Activated naive CD8-positive, alpha-beta T cell treated with anti-CD3 and anti-CD28 coated beads for 36 hours (primary cell): ENCODE measurements at places on chromosomes 13 and 19.

GRCh38 chr13:73697166-73697565, 437.0 kb downstream of the KLF12 start:
- DNase-seq = no peak

DNA sequence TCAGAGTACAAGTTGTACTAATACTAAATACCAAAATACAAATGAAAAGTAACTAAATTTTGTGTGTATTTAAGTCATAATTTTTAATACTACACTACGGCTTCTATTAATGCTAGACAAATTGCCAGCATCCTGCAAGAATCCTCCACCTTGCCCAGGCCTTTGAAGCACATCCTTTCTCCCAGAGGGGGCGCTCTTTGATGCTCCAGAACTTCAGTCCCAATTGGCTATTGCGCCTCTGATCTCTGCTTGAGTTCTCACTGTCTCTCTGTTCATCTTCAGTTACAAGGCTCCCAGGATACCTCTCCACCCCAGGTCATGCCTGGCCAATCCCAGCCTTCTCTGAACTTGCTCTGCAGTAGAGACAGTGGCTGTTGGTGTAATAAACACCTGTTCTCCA, 141.0 kb downstream of the DCLK1 start:
- no peak for DNase-seq

DNA sequence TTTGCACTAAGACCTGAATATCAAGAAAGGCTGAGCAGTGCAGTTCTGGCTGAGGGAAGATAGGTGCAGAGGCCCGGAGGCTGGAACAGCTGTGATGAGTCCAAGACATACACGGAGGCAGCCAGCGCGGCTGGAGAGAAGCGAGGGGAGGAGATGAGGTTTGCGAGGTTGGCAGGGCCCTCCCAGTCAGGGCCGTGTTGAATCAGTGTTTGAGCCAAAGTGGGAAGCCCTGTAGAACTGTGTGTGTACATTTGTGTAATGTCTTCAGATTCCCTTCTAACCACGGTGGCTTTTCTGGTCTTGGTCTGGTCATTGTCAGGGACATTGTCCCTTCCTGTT, 34.9 kb downstream of the PAK4 start:
- no peak for DNase-seq

GRCh38 chr13:110964229-110965037, 49.6 kb upstream of the ANKRD10 start:
- no peak for DNase-seq

DNA sequence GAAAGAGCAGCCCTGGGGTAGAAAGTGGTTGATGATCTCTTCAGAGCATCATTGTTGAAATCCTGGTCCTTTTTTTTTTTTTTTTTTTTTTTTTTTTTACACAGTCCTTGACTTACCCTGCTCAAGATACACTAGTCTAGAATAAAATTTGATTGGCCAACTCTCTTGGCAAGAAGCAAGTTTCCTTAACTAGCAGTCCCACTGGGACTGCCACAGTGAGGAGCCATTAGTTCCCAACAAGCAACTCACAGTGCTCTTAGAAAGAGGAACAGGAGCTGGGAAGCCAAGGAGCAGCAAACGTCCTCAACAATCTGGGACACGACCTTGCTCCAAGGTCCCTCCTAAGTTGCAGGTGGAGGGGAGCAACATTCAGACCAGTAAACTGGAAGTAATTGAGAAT, 47.9 kb upstream of the INTS6 start:
- no peak for DNase-seq

DNA sequence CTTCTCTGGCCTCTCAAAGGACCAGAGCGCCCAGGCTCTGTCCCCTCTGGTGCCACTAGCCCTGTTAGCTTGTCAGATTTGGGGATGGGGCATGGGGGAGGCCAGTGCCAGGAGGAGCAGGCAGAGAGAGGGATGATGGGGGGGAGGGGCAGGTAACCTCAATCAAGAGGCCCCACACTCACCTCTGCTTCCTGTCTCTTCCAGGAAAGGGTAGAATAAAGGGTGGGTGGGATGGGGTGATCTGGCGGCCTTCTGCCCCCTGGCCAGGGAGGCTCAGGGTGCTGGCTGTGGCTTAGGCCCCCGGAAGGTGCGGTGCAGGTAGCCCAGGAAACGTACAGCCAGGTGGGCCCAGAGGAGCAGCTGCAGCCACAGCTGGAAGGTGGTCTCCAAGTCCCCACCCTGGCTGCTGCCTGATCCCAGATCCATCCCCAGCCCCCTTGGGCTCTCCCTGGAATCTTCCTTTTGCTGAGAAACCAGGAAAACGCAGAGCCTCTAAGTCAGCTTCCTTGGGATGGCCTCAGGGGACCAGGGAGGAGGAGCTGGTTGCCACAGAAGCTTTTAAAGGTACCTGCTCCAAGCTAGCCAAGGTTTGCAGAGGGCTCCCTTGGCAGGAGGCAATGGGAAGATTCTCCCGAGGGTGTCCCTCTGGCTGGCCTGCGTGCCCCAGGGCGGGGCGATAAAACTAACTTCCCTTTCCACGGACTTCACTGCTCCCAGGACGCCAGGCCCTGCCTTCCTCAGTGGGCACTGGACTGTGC, 5.3 kb downstream of the PRKACA start:
- DNase-seq = no peak

GRCh38 chr13:74466020-74466419, 331.8 kb upstream of the KLF12 start:
- no peak for DNase-seq

DNA sequence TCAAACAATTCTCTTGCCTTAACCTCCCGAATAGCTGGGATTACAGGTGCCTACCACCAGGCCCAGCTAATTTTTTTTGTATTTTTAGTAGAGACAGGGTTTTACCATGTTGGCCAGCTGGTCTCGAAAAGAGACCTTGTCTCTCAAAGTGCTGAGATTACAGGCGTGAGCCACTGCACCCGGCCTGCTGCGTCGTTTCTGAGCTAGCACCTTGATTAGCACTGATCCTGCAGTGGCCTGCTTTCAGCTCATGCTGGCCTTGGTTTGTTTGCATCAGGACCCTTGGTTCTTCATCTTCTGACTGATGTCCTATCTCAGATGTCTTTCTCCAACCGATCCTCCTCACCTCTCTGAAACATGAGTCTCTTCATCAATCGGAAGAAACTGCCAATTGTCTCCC, 4.9 kb upstream of the TFDP1 start:
- DNase-seq = no peak

DNA sequence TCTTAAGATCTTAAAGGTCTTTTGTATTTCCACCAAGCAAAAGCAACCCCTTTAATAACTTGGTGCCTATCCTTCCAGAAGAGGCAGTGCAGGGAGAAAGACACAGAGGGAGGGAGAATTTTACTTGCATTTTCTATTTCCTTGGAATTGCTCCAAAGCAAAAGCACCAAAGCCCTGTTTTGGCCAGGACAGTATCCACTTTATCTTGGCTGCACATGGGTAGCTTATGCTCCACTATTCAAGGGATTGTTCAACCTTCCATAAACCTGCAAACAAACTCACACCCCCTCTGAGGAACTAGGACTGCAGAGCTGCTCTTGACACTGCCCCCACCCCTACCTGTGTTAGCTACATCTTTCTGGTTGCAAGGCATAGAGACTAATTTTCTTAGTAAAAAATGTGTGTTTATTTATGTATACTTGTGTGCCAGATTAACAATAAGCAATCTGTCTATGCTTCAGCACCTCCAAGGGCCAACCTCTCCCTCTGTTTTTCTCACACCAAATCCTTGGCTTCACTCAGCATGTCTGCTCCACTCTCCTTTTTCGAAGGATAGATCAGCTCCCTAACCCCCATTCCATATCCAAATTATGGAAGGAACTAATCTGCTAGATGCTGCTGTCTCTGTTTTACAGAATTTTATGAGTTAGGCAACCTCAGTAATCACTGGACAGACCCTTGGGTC, 68.1 kb upstream of the KLF12 start:
- no peak for DNase-seq

- no peak for DNase-seq
Observed at GRCh38 chr13:30829833-30830637, 76.0 kb upstream of the MEDAG start.

DNA sequence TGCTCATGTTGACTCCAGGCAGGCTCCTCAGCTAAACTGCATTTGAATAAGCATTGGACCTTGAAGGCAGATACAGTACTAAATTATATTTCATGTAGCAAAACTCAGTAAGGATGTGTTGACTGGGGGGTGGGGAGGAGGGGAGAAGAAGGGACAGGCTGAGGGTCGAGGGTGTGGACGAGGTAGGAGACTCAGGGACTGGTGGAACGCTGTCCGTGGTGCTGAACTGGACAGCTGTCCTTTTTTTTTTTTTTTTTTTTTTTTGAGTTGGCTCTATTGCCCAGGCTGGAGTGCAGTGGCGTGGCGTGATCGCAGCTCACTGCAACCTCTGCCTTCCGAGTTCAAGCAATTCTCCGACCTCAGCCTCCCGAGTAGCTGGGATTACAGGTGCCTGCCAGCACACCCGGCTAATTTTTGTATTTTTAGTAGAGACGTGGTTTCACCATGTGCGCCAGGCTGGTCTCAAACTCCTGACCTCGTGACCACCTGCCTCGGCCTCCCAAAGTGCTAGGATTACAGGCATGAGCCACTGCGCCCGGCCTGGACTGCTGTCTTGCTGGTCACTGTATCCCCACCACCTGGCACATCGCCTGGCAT, 33.2 kb upstream of the CASP14 start:
- no peak for DNase-seq

DNA sequence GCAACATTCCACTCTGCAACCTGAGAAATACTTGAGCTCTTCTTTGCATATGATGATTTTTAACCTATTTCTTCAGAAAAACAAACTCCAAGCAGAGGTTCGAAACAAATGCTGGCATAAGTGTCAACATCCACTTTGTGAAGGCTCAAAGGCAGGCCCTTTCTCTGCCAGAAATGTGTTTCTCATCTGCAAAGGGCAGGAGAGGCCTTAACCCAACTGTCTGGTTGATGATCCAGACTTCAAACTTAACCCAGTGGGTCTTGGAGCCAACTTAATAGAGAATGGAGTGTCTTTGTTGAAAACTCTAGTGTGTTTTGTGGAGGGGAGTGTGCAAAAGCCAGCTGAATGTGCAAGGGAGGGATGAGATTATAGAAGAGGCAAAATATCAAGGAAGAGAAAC, 28.3 kb upstream of the ZNF507 start:
- DNase-seq = no peak

GRCh38 chr13:63864171-63864902, 2448.7 kb upstream of the PCDH20 start:
- DNase-seq = no peak

GRCh38 chr13:35664747-35665146, 188.3 kb upstream of the MAB21L1 start:
- DNase-seq = no peak

GRCh38 chr13:73060251-73061160, 1.7 kb downstream of the KLF5 start:
- DNase-seq = no peak

- no peak for DNase-seq
Observed at GRCh38 chr19:35161434-35161743, 6.9 kb downstream of the FXYD5 start.
